Stimulated activated CD8-positive, alpha-beta memory T cell treated with anti-CD3 and anti-CD28 coated beads, Interleukin-7, amount 100 ng/mL, for 1 hour (primary cell): ENCODE measurements at places on chromosomes 6 and 20.

DNA sequence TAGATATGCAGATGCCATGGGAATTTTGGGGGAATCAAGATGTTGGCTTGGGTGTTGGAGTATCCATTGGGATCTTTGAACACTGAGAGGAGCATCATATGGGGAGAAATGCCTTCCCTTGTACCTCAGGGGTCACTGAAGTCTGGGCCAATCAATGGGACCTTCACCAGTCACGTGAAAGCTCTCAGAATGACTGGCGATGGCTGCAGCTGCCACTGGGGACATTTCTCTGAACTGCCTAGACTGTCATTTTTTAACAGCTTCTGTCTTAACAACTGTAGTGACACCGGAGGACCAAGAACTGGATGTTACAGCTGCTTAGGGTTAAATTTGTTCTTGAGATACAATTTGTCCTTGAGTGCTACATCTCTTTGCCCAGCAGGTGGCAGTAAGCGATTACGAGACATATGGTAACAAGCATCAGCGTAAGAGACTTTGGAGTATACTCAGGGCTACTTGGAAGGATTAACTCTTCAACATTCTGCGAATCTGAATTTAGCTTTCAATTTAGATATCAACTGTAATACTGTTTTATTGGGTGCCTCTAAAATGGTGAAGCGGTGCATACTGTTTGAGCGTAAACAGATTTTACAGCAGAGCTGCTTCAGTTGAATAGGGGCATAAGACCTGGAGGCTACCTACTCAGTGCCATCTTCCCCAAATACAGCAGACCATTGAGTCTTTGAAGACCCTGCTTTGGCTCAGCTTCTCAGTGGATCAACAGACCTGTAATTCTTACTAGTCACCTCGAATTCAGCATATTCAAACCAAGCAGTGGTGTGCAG is 36.0 kb downstream of the CCN2 start:
- peak; percentile 12 for DNase-seq

GRCh38 chr20:35878113-35878625 is 76.1 kb downstream of the SCAND1 start:
- DNase-seq, result no peak

GRCh38 chr6:157432892-157433265 is 51.9 kb downstream of the ZDHHC14 start:
- no peak for DNase-seq

GRCh38 chr6:107115695-107116327 is 496 bp upstream of the BEND3 start:
- no peak for DNase-seq

GRCh38 chr6:62236784-62237183 is 49.2 kb downstream of the KHDRBS2 start:
- no peak for DNase-seq

- no peak for DNase-seq
Observed at GRCh38 chr6:11425876-11426275, 111.7 kb upstream of the TMEM170B start.

GRCh38 chr6:141874930-141875602 is 257.7 kb upstream of the GJE1 start:
- no peak for DNase-seq

DNA sequence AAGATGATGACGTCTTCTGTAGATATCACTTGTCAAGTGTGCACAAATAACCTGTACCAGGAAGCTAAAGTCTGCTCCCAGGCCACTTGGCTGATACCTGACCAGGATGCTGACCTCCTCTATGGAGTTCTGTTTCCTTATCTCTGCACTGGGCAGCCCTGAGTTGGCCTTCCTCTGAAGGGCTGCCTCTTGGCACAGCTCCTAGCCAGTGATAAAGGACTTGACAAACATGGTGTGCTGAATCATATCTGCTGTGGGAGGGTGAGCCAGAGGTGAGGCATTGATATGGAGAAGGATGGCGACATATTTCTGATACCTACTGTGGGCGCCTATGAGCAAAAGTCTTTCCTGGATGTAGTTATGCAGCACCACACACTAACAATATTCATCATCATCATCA is 32.8 kb upstream of the FOXA2 start:
- DNase-seq, result no peak

DNA sequence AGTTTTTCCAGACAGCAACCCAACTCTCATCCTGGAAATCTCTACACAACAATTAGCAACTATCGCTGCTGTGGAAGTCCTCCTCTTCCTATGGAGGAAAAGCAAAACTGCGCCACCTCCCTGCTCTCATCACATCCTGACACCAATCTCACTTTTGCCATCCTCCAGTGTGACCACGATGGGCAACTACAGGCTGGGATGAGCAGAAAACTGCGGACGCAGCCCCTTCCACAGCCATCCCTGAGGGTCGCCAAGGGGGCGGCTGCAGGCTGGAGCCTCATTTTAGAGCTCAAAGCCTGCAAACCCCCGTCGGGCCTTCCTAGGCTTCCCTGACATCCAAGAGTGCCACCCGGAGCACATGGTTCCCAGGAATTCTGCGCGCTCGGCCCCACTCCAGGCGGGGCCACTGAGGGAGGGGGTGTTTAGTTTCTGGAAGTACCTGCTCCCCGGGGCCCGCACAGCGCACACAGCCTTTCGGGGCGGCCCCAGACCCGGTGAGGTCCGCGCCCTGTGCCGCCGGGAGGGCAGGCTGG is 1.2 kb downstream of the TCFL5 start:
- DNase-seq, result no peak

- DNase-seq, result no peak
Observed at GRCh38 chr6:39357998-39358686, 35.6 kb upstream of the KCNK16 start.

GRCh38 chr6:4460586-4461475 is 315.4 kb upstream of the CDYL start:
- no peak for DNase-seq

DNA sequence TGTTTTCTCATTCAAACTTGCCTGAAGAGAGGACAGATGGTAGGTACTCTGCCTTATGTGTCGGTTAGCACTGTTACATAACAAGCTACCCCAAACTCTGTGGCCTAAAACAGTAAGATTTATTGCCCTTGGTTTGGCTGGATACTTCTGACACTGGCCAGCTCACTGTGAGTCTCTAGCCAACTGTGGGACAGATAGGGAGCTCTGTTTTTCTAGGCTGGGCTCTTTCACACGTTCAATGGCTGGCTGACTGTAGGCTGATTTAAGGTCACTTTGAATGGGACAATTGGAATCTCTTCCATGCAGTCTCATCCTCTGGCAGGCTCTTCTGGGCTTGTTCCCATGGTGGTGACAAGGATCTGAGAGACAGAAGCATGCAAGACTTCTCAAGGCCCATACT is 39.4 kb upstream of the JAG1 start:
- no peak for DNase-seq

DNA sequence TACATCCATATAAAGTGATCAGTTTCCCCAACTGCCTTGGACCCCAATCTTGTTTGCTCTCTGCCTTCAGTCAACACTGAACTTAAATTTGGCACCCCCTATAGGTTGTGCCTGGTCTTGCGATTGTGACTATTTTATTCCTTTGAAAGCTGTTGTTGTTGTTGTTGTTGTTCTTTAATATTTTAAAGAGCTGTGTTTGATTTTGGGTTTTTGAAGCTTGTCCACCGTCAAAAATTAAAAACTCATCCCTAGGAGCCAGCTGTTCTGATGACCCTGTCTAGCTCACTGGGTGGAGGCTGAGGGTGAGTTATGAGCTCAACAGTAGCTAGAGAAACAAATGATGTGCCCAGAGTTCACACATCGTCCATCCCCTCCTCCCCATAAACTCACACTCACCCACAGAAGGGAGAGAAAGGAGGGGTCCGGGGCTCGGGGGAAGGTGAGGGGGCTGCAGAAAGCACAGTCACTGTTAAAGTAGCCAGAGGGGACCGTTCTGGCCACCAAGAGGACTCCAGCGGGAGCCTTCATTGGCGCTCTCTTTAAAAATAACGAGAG is 4.0 kb downstream of the SIM1 start:
- no peak for DNase-seq

GRCh38 chr20:37547912-37548311 is 20.2 kb upstream of the BLCAP start:
- no peak for DNase-seq

DNA sequence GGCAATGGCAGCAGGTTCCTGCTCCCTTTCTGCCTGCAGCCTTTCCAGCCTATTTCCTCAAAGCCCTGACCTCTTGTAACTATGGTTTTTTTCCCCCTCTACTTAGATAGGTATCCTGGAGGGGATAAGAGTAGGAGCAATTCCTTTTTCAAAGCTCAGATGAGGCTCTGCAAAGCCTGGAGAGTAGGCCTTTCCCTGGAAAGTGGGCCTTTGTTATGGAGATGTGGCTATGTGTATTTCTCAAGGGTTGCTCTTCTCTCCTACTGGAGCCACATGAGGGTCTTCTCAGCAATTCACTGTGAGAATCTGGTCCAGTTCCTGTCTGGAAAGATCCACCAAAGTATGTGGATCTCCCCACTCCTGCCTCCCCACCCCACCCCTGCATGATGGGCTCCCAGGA is 96.0 kb downstream of the DTD1 start:
- no peak for DNase-seq

DNA sequence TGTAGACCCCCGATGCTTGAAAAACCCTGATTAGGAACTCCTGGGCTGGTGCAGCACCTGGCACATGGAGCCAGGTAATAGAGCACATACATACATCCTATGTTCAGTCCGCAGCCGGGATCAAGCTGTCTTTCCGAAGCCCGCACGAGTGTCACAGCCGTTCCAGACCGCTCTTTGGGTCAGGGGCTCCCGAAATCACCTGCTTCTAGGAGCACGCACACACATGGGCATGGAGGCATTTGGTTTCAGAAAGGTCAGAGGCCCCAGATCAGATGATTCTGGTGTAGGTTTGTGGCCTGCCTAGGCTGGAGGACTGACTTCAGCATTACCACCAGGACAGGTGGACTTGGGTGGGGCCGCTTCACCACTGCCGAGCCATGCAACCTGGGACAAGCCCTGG is 42.1 kb upstream of the STX16 start:
- no peak for DNase-seq

DNA sequence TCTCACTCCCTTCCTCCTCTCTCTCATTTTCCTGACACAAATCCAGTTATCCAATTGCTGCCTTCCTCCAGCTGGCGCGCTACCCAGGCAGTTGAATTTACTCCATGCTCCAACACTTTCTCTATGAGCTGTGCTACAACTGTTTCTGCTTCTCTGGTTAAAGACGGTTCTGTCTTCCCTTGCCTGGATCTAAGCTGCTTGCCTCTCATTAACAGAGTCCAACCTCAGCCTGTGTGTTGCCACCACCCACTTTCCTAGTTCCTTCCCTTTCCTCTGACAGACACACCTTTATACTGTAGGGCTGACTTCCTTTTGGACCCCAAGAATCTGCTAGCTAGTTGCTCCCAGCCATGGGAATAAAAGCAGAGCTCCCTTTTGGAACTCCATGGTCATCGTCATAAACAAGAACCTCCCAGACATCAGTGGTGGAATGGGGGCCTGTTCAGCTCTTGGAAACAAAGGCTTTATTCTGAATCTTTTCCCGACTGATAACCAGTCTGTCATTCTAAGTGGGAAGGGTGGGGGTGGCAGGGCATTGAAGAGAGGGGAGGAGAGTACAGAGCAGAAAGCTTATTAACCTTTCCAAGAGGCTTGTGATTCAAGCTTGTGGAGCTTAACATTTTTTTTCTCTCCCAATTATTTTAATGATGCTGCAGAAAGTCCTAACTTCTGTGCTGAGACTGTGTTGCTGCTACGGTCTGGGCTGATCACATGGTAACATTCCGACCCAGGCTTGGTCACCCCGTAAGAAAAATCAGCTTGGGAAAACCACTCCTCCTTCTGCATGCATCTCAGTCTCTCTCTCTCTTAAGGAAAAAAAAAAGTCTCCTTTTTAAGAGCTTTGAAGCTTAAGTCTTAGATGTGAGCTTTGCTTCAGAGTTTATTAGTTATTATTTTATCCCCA is 31.3 kb upstream of the BMP2 start:
- DNase-seq, result no peak

GRCh38 chr6:53162606-53163005 is 14.0 kb upstream of the GCM1 start:
- no peak for DNase-seq

DNA sequence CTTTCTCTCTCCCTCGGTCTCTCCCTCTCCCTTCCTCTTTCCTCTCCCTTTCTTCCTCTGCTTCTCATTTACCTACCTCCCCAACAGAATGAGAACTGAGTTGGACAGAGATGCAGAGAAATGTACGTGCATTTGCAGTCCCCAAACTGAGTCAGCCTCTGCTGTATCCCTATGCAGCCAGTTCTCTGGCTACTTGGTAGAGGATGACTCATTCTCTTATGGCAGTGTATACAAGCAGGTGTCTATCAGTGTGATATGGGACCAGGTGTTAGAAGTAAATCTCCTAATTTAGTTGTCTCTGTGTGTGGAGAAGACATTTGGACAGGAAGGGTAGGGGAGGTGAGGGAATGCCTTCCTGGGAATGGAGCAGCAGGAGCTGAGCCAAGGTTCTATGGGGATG is 470.8 kb downstream of the CD109 start:
- DNase-seq, result no peak

DNA sequence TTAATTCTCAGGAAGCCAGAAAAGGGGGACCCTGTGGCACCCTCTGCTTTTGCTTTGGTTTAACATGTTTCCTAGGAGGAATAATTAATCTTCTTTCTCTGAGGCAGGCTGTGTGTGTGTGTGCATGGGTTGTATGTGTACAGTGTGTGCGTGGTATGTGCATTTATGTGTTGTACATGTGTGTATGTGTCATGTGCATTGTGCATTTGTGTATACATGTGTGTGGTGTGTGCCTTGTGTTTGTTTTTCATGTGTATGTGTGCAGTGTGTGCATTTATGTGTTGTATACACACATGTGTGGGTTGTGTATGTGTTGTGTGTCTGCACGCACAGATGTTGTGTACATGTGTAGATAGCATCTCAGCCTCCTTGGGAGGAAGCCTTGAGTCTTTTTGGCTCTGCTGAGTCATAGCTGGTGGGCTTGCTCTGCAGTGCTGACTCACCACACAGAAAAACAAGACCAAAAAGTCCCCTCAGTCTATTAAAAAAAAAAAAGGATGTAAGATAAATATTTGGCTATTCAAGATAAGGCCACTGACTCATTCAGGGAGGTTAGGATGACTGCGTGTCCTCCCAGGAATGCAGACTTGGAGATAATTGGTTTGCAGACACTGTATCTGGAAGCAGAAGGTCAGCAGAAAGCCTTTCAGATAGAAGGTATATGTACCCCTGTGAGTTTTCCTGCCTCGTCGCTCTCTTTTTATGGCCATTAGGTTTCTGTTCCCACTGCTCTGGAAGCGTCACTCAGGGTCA is 58.6 kb downstream of the SYNJ2 start:
- DNase-seq, result no peak
